Stimulated activated CD8-positive, alpha-beta memory T cell treated with anti-CD3 and anti-CD28 coated beads, Interleukin-15, amount 100 ng/mL, for 1 hour (primary cell): ENCODE measurements at places on chromosomes 13 and 19.

DNA sequence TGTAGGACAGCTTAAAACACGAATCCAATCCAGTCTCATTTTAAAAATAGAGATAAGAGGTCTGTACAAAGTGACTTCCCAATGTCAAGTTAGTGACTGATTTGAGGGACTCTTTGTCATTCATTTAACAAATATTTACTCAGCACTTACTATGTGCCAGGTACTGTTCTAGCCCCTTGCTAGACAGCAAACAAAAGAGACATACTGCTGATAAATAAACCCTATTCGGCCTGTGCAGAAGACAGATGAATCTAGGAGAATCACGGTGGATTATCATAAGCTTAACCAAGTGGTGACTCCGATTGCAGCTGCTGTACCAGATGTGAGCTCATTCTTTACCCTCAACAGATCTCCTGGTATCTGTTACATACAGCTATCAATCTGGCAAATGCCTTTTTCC is 6.4 kb upstream of the ELF1 start:
- DNase-seq: no peak

DNA sequence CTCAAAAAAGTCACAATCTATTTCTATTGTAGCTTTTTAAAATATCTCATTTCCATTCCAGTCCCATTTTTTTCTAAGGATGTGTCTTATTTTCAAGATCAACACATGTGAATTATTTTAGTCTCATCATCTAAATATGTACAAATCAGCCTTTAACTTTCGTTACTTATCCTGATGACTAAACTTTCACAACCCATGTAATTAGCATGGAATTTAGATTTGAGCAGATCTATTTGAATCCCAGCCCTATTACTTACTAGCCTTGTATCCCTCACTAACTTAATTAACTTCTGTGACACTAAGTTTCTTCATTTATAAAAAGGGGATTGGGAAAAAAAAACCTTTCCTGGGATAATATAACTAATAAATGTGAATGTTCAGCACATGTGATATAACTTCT is 81.1 kb downstream of the UFM1 start:
- DNase-seq: no peak

GRCh38 chr13:91574766-91575165 is 176.3 kb downstream of the GPC5 start:
- DNase-seq: no peak

- DNase-seq: no peak
These were observed 64.7 kb downstream of the COL4A2 start for GRCh38 chr13:110371550-110372465.

- no peak for DNase-seq
These were observed 16.8 kb downstream of the CEBPG start for GRCh38 chr19:33390101-33390907.

GRCh38 chr19:29873801-29874575 is 62.2 kb downstream of the CCNE1 start:
- DNase-seq: no peak

GRCh38 chr19:18800636-18801035 is 9.5 kb upstream of the COMP start:
- no peak for DNase-seq

DNA sequence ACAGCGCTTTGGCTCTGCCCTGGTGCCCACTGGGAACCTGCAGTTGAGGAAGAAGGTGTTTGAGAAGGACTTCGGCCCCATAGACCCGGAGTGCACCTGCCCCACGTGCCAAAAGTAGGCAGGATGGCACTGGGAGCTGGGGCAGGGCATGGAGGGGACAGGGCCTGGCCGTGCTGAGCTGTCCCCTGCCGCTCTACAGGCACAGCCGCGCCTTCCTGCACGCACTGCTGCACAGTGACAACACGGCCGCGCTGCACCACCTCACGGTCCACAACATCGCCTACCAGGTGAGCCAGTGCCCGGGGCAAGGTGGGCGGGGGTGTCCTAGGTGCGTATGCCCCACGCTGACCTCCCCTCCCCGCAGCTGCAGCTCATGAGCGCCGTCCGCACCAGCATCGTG is 5.1 kb upstream of the DNM2 start:
- no peak for DNase-seq

DNA sequence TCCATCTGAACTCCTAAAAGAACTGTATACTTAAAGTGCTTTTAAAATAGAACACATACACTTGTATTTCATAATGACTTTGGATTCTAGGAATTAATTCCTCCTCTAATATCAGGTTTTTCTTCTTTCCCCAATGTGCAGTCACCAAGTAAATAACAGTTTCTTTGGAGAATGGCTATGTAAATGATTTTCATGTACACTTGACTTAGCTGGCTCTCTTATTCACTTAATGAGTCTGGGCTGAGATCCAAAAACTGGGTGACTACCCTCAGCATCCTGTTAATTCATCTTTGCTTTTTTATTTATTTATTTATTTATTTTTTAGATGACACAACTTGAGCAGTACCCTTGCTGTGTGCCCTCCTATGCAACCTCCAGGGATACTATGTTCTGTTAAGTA is 1003.7 kb downstream of the SLITRK1 start:
- DNase-seq: no peak

DNA sequence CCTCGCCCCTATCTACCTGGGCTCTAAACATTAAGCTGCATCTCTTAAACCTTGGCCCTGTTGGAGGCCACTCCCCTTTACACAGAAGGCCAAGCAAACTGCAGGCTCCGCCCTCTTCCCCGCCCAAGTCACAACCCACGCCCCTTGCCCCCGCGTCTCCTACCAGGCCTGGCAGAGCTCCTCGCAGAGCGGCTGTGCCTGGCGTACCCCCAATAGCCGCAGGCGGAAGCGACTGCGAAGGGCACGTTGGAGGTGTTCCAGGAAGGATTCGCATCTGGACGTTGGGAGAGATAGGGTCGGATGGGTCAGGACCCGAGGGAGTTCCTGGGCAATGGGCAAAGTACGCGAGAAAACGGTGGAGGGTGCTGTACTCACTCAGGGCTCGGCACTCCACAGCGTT is 5.9 kb downstream of the RTBDN start:
- DNase-seq: no peak

DNA sequence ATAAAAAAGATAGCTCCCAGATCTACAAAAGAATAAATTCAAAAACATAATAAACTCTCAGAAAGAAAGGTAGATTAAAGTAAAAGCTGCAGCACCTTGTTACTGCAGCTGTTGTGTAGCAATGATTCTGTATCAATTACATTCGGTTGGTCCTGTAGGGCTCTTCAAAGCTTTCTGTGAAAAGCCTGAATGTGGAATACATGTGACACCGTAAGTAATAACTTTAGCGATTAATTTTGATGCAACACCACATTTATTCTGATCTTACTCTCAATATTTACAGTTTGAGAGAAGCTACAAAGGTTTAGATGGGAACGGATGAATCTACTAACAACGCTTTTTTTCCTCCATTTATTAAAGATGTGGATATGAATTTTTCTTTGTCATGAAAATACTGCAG is 279.2 kb downstream of the DACH1 start:
- DNase-seq: no peak

GRCh38 chr13:73767747-73768315 is 366.4 kb downstream of the KLF12 start:
- DNase-seq: no peak

GRCh38 chr19:39372047-39372802 is 18.7 kb downstream of the PAF1 start:
- no peak for DNase-seq

DNA sequence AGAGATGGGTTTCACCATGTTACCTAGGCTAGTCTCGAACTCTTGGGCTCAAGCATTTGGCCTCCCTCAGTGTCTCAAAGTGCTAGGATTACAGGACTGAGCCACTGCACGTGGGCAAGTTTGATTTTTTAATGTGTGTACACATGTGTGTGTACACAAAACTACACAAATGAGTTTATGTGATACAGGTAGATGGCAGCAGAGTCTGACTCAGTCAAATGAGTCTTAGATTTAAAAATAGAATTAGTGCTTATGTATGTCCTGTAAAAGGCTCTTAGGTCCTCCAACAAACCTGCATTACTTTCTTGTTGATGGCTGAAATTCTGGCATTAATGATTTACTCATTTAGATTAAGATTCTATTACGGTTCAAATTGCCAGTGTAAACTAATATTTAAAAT is 293.7 kb downstream of the PCDH17 start:
- no peak for DNase-seq

DNA sequence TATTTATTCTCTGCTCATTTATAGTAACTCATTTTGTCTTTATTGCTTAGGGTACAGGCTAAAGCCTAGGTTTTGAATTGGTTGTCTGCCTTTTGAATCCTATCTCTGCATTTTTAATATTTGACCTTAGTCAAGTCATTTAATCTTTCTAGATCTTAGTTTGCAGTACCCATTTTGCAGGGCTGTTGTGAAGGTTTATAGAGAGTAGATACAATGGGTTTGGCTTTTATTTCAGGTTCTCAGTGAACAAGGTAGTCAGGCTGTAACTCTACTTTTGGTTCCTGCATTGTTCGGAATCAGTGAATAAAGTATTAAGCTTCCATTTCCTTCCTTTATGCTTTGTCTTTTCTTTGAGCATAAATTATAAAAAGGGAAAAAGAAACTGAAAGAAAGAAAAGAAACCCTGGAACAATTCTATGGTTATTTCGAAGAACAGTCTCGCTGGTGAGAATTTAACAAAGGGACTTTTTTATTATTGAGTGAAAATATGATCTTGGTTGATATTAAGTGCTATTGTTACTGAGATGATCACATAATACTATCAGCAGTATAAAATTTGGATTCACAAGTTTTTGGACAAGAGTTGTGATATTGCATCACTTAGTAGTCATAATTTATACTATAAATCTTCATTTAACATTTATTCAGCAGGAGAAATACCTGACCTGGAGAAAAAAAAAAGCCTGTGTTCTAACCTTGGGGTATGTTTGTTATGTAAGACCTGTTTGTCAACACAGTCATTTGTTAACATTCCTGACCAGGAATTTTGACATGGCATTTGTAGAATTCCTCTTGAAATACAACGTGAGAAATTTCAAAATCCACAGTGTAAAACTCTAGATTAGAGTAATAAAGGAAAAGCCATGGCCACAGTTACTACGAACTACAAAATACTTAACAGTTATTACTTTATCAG is 91.3 kb downstream of the ZMYM2 start:
- DNase-seq: no peak

GRCh38 chr19:45469132-45469944 is 1.5 kb downstream of the FOSB start:
- peak; percentile 71 for DNase-seq

- DNase-seq: no peak
These were observed 81.2 kb upstream of the RAP2A start for GRCh38 chr13:97352815-97353214.

DNA sequence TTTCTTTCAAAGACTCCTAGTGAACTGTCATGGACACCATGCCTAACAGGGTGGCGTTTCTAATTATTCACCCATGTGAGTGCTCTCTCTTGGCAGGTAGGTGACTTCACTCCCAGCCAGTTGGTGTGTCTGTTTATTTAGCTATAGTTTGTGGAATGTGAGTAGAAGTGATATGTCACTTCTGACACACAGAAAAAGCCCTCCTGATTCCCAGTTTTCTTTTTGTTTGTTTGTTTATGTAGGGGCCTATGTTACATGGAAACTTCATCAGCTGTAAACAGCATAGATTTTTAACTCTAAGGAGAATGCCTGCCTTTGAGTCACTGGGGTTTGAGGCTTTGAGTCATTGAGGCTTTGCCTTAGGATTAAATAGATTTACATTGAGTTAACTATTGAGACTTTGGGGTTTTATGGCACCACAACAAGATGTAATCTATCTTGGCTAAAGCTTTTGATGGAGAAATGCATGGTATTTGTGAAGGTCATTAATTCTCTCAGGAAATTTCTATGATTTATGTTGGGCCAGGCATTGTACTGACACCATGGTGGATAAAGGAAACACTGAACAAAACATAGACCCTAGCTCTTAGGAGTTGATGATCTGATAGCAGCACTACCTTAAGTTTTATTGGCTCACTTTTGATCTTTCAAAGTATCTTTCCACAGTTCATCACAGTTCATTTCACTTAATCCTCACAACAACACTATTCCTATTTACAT is 45.3 kb downstream of the UFM1 start:
- DNase-seq: no peak

- no peak for DNase-seq
These were observed 640 bp upstream of the MIDN start for GRCh38 chr19:1247748-1248138.

DNA sequence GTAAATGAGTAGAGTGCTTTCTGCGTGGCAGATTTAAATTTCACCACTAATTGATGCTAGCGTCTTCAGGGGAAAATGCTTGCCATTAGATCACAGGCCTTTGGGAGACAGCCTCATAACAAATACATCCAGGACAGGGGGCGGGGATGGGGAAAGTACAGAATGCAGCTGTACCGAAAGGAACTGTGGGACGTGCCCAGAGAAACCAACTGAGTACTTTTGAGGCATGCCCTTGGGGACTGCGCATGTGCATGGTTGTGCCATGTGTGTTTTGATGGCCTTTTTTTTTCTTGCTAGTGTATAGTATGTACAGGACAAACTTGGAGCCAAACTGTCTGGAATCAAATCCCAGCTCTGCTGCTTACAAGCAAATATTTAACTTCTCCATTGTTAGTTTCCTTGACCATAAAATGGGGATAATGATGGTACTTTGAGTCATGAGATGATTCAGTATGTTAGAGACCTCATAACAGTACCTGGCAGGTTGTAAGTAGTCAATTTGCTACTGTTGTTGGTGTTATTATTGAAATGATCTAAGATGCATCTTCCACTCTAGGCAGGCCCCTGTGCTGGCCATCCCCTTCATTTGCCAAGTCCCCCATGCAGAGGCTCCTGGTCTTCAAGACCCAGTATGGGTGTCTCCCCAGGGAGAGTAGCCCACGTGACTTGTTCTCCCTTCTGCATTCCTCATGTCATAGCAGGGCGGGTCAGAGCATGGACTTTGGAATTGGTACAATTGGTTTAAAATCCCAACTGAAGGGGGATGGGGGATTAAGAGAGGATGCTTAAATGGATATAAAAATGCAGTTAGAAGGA is 68.3 kb upstream of the NPAS1 start:
- DNase-seq: no peak

DNA sequence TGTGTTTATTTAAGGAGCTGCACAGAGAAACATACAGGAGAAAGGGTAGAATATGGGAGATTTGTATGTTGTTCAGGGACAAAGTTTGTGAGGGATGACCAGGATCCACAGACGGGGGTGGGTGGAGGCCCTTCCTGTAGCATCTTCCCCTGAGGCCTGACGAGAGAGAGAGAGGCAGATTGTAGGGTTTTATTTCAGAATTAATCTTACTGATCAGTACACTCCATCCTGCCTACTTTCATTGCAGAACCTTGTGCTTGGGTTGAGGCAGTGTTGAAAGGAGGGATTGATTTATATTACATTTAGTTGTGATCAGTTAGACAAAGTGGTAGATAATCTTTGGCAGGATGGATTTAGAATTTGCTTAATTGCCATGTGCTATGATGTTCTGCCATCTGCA is 39.6 kb downstream of the MTUS2 start:
- DNase-seq: no peak

- DNase-seq: no peak
These were observed 332.2 kb upstream of the SGCG start for GRCh38 chr13:22848539-22849052.
